ENCODE measurements at places on chromosomes 11 and 22.
A peak's percentile ranks its signal among the peaks of the same experiment; 100 is the strongest.

DNA sequence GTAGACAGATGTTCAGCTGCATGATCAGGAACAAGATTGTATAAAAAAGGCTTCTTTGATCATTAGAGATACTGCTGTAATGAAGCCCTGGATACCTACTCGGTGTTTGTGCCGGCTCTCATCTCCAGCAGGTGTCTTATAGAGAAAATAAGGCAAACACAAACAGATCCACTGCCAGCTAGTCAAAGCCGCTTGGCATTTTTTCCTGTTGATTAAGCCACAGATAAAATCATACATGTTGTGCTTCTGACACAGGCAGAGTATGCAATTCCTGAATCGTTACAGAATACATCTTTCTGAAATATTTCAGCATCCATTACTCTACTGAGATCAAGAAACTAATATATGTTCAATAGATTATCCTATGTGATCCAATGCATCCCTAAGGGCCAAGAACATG is 206.9 kb downstream of the CADM1 start:
- DNase-seq = no peak

DNA sequence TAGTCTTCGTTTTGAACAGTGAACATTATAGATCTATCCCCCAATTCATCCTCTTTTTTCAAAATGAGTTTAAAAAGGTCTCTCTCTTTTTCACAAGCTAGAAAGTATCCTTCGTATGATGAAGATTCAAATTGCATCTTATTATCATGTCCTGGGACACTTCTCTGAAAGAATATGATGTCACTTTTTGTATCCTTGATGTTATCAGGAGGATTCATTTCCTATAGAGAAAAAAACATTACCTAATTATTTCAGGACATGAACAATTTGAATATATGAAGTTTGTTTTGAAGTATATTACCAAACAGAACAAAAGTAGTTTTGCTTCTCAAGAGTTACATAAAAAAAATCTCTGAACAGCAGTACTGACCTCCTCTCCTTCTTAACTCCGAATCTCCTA is 20.3 kb downstream of the IL18 start:
- no peak for DNase-seq

DNA sequence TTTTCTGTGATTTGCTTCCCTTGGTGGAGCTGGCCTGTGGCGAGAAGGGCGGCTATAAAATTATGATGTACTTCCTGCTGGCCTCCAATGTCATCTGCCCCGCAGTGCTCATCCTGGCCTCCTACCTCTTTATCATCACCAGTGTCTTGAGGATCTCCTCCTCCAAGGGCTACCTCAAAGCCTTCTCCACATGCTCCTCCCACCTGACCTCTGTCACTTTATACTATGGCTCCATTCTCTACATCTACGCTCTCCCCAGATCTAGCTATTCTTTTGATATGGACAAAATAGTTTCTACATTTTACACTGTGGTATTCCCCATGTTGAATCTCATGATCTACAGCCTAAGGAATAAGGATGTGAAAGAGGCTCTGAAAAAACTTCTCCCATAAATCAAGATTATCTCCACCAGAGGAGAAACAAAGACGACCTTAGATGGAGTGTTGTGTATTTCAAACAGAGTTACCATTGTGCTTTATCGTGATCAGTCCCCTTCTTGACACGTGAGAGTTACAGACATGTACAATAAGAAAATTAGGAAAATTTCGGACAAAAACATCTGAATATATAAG is 2.1 kb downstream of the OR9G1 start:
- no peak for DNase-seq

GRCh38 chr22:19658967-19659804 is 55.1 kb upstream of the SEPTIN5 start:
- DNase-seq = no peak

- no peak for DNase-seq
Observed at GRCh38 chr11:108973402-108974162, 308.7 kb downstream of the DDX10 start.

GRCh38 chr22:46024136-46024840 is 47.3 kb upstream of the WNT7B start:
- no peak for DNase-seq

GRCh38 chr11:122367809-122368231 is 251.8 kb upstream of the BLID start:
- no peak for DNase-seq

DNA sequence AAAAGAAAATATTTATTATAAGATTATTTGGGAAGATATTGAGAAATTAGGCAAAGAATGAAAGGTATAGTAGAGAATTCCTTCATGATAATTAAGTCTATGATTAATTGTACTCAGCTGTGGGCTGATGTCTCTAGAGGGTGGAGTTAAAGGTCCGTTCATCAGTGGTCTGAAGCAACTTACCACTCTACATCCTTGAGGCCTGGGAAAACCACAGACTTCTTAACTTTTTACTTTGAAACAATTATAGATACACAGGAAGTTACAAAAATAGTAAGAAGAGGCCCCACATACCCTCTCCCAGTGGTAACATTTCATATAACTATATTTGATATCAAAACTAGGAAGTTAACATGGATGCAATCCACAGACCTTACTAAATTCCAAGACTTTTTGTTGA is 167.0 kb upstream of the NECTIN1 start:
- no peak for DNase-seq

- no peak for DNase-seq
Observed at GRCh38 chr11:68189082-68189481, 24.0 kb downstream of the KMT5B start.

GRCh38 chr11:73001615-73002014 is 140.5 kb downstream of the FCHSD2 start:
- peak; percentile 28 for DNase-seq

DNA sequence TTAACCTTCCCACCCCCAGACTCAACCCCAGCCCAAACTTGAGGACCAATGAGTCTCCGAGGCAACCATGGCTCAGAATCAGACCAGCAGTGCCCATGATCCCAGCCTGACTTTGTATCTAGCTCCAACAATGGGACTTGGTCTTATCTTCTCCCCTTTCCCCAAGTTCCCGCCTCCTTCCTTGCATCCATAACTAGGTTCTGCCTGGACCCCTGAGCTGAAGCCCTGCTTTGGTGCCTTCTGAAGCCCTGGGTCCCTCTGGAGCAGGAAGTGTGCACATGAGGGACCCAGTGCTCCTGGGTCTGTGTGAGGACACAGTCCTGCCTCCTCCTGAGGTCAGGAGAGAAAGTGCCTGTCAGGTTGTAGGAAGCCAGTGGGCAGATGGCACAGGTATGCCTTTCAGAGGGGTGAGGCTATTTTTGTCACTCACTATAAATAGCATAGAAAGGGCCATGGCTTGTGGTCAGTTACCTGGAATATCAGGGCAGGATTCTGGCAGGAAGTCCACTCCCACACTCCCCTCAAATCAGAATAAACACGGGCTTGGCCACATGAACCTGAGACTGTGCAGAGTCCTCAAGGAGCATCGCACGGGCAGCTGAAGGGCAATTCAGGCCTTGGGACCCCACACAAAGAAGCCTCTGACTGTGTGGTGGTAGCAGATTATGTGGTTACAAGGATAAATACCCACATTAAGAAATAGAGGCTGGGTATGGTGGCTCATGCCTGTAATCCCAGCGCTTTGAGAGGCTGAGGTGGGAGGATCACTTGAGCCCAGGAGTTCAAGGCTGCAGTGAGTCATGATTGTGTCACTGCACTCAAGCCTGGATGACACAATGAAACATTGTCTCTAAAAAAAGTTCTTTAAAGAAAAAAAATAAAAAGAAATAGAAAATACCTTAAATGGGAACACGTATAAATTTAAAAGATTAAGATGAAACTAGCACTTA is 27.4 kb downstream of the RCN1 start:
- no peak for DNase-seq

DNA sequence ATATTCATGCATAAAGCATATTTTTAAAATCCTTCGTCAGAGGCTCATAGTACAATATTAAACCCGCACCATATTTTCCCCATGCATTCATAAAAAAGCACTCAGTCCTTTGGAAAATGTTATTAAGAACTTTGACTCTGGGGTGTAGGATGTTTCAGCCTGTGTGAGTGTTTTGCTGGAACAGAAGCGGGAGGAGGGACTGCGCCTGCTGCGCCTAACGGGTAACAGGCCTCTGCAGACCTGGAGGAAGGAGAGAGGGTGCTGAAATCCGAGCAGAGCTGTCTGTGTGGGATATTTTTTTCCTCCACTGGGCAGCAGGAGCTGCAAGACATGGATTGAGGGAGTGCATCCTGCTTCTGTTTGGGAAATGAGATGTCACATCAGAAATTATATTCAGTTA is 483.0 kb downstream of the BRD1 start:
- no peak for DNase-seq

- DNase-seq = no peak
Observed at GRCh38 chr11:37786214-37786755, 1188.2 kb upstream of the RAG2 start.

DNA sequence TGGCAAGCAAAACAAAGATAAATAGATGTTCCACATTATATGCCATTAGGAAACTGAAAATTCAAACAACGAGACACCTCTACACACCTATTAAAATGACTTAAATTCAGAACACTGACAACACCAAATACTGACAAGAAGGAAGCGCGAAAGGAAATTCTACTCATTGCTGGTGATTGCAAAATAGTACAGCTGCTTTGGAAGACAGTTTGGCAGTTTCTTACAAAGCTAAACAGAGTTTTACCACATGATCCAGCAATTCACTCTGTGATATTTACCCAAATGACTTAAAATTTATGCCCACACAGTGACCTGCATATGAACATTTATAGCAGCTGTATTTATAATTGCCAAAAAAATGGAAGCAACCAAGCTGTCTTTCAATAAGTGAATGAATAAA is 232.6 kb downstream of the CASP12 start:
- no peak for DNase-seq
